Stimulated activated CD8-positive, alpha-beta memory T cell treated with anti-CD3 and anti-CD28 coated beads, Interleukin-4, amount 100 ng/mL, for 1 hour (primary cell): ENCODE measurements at places on chromosomes 3 and 15.

GRCh38 chr15:58463815-58464650 is 32.2 kb downstream of the LIPC start:
- no peak for DNase-seq

DNA sequence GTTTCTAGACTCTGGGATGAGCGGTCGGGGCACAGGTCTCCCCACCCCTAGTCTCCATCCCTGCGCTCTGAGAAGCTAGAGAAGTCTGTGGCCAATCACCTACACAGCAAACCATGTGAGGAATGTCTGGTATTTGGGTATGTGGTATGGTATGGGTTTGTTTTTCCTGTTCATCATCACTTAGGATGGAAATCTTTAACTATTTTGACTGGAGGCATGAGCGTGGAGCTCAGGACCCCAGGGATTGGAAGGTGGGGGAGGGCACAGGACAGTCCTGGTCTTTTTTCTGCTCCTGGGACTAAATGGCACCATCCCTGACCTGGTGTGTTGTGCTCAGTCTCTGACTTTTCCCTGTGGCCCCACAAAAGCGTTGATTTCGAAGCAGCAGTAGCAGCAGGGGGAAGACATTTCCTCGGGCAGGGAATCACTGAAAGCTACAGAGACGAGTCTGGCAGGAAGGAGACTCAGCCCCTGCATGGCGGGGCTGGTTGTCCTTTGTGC is 191.7 kb upstream of the TPM1 start:
- no peak for DNase-seq

DNA sequence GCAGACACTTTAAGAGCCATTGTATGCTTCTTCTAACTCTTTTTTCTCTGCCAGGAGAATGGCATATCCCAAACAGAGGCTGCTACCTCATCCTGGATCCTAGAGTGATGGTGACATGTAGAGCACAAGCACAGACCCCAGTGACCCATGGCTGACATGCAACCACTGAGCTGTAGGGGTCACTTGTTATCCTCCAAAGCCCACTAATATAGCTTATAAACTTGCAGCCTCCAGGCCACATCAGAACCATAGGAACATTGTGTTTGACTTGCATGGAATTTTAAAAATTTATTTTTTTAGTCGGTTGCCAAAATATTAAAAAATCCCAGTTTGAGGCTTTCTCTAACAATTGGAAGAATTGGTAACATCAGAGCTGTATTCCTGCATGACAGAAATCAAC is 283.0 kb upstream of the WNT5A start:
- no peak for DNase-seq

DNA sequence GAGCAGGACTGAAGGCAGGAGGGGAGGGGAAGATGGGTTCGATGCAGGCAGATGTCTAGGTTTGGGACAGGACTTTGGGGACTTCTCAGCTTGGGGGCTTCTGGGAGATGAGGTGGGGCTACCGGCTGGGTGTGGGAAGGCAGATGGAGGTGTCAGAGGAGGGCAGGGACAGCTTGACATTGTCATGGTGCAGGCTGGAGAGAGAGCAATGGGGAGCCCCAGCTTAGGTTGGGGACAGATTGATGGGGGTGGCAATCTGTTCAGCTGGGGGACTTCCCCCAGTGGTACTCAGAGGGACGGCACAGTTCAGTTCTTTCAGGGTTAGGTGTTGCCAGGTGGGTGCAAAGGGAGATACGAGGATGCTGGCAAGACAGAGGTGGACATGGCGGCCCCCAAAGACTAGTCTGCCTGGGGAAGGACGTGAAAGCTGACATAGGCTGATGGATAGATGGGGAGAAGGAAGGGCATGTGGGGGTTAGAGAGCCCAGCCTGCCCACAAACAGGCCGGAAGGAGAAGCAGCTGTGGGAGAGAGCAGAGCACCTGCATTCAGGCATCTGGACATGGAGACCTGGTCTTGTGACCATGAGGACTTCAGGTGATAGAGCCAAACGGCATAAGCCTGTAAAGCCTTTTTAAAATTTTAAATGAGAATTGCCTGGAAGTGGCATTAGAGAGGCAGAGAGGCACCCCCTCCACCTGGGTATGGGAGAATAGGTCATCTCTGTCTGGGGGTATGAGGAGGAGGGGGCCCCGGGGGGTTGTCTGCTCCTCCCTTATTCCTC is 21.1 kb downstream of the ACAA1 start:
- DNase-seq, result no peak

GRCh38 chr3:100777271-100777670 is 68.0 kb downstream of the TFG start:
- no peak for DNase-seq

DNA sequence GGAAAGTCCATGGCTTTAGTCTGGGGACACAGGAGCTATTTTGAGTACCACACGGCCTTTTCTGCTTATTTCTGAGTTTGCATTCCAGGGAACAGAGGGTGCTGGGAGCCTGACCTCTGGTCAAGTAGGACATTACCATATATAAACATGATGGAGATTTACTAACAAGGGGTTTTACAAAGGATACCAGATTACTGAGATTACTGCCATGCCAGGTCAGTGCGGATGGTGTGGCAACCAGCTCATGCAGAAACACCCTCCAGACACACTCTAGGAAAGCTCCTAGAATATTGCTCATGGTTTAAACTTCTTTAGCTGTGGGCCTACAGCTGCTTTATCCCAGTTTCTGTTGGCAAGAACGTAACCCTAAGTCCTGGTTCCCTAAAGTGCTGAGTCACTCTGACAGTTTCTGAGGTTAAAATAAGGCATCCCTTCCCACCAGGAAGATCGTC is 54.3 kb upstream of the AGTR1 start:
- DNase-seq, result no peak

DNA sequence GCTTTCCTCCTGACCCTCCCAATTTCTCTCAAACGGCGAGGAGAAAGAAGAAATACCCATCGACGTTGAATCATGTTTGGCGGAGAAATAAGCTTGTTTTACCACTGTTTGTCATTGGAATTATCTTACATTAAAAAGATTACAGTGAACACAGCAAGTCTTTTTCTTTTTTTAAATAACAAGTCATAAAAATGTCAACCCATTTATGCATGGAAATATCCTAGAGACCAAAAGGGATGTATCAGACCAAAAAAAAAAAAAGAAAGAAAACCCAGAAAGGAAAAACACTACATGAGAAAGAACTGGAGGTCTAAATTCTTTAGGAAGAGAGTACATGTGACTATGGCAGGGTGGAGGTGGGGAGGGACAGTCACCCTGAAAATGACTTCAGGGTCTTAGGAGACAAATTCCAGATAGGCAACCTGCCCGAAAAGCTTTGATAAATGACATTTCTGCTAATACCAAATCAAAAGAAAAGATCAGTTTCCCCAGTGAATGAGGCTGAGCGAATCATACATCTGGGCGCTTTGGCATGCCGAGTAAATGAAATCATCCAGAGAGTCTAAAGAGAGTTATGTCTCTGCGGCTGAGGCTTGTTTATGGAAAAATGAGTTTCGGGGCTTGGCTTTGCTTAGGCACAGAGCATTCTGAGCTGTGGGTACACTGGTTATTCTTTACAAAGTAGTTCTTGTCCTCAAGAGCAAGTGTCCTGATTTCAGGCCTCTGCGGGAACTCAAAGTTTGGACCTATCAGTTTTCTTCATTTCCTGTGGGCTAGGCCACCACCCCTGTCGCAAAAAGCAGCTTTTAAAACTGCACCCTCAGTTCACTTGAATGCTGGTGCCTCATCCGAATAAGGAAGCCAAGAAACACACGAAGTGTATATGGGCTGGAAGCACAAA is 110.1 kb upstream of the TGFBR2 start:
- no peak for DNase-seq

DNA sequence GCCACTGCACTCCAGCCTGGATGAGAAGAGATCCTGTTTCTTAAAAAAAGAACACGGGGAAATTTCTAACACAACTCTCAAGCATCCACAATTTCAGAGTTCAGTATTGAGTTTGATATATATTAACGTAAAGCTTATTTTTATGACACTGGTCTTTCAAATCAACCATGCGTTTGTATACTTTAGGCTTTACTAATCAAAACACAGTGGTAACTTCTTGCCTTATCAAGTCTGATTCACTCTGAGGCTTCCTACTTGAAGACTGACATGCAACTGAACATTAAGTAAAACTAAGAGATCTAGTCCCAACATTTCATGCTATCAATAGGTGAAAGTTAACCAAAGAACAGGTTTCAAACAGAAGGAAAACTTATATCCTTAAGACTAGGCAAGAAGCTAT is 46.7 kb downstream of the PRTG start:
- DNase-seq, result no peak

- no peak for DNase-seq
Measured at GRCh38 chr3:126036056-126036549, 47.8 kb downstream of the SLC41A3 start.

DNA sequence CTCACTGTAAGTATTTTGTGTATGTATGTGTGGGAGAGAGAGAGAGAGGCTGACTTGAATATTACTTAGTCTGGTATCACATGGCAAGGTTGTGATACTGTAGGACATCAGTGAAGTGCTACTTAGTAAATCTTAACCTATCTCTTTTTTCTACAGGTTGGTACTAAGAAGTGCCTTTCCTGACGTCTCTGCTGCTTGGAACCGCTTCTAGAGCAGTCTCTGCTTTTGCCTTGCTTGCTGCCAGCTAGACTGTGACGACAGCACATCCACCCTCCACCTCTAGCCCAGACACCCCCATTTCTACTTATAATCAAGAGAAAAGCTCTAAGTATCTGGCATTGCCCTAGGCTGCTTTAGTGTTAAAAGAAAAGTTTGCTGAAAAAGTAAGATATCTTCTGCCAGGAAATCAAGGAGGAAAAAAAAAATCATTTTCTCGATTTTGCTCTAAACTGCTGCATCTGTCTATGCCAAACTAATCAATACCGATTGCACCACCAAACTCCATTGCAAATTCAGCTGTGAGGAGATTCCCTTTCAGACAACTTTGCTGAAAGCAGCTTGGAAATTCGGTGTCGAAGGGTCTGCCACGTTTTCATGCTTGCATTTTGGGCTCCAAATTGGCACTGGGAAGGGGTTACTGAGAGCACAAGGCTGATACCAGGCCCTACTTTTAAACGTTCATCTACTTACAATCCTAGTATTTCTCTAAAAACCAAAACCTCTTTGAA is 30.7 kb downstream of the MBNL1 start:
- DNase-seq, result no peak

GRCh38 chr15:91228383-91228782 is 128.3 kb downstream of the SV2B start:
- no peak for DNase-seq

GRCh38 chr15:70029297-70029701 is 68.4 kb downstream of the TLE3 start:
- DNase-seq, result no peak

GRCh38 chr3:133211449-133211848 is 173.3 kb downstream of the TMEM108 start:
- no peak for DNase-seq

- no peak for DNase-seq
Measured at GRCh38 chr3:142021127-142021526, 128.2 kb downstream of the TFDP2 start.

DNA sequence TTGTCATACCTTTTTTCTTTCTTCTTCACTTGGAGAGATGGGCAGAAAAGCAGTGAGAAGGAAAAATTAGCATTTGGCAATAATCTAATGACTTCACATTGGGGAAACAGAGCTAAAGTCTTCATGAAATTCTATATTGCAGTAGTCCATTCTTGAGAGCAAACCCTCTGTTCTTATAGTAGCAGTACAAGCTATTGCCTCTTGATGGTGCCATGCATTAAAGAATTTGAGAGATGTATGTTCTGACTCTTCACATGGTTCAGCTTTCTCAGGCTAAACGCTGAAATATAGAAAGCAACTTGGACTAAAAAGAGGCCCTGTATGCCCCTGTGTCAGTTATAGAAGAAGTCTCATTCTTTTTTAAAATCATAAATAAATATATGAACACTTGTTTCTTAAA is 36.0 kb downstream of the PHLDB2 start:
- no peak for DNase-seq

GRCh38 chr3:30676424-30677346 is 70.3 kb downstream of the TGFBR2 start:
- no peak for DNase-seq

DNA sequence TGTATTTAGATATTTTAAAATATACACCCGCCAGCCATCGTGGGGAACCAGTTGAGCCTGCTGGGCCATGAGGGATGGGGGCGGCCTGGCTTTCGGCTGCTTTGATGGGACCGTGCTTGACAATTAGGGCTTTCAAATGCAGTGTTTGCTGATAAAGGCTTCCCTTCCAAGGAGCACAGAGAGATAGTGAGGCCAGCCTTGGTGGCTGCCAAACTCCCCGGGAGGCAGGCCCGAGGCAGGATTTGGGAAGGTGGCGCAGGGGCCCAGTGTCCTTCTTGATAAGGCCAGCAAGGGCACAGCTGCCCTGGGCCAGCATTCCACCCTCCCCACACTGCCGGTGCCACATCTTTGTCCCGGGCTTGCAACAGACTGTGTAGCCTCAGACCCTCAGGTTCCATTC is 75.6 kb downstream of the LINGO1 start:
- DNase-seq, result no peak

- DNase-seq, result no peak
Measured at GRCh38 chr15:100353449-100353848, 11.7 kb upstream of the ADAMTS17 start.

- DNase-seq, result no peak
Measured at GRCh38 chr3:50356553-50356952, 2.8 kb downstream of the TMEM115 start.

- no peak for DNase-seq
Measured at GRCh38 chr15:73771385-73772045, 18.4 kb upstream of the INSYN1 start.

- no peak for DNase-seq
Measured at GRCh38 chr3:32113566-32113965, 7.1 kb downstream of the GPD1L start.

DNA sequence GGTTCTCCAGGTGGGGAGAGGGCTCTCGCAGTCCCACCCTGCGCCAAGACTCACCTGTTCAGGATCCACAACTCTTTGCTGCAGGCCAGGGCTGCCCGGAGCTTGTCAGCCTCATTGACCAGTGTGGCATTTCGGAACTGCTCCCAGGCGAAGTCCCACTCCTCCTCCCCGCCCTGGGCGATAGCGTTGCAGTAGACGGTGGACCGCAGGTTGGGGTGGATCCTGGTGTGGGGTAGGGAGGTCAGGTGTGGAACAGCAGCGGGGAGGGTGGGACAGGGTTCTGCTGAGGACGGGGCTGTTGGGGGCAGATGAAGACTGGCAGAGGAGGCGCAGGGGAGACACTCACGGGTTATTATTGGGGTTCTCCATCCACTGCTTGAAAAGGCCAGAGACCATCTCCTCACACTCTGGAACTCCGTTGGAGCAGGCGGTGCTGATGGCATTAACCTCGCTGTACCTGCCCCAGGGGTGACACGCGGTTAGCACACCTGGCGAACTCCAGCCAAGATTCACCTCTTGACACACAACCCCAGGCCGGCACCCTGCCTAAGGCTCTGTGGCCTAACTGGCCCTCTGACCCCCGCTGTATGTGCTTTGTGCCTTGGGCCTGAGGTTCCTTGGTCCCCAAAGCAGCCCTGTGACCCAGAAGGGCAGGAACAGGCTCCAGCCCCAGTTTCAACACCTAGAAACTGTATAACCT is 16.1 kb downstream of the MESP2 start:
- no peak for DNase-seq

GRCh38 chr3:27310688-27311087 is 58.5 kb downstream of the NEK10 start:
- no peak for DNase-seq
